ENCODE measurements at places on chromosomes 5 and 9.

DNA sequence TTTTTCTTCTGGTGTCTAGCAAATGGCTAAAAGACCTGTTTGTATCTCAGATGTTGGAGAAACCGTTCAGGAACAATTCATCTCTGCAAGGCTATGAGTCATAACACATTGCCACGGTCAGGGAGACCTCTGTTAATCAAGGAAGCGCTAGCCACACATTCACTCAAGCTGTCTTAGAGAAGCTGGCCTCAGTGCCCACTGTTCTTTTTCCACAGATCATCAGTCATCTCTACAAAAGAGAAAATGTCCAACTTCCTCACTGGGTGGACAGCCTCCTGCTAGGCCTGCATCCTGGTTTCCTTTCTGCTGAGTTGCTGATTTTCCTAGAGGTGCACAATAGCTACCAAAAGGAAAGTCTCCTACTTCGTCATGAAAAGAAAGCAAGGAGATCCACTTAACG lies 360.5 kb downstream of the BNC2 start:
- no peak for DNase-seq

GRCh38 chr9:71725590-71726338 lies 42.5 kb downstream of the CEMIP2 start:
- DNase-seq, result no peak

DNA sequence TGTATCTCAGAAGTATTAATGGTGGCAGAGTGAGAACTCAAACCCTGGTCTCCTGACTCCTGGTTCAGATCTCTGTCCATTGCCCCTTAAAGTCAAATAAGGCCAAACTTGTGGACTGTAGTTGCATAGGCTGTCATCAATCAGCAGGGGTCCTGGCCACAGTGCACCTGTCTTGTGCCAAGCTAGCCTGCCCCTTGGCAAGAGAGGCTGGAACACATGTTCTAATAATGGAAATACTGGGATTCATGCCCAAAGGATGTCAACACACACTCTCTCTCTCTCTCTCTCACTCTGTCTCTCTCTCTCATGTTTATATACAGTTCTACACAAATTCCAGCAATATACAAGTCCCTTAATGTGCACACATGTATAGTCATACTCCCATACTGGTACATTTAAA lies 44.3 kb downstream of the GLRA1 start:
- DNase-seq, result no peak

DNA sequence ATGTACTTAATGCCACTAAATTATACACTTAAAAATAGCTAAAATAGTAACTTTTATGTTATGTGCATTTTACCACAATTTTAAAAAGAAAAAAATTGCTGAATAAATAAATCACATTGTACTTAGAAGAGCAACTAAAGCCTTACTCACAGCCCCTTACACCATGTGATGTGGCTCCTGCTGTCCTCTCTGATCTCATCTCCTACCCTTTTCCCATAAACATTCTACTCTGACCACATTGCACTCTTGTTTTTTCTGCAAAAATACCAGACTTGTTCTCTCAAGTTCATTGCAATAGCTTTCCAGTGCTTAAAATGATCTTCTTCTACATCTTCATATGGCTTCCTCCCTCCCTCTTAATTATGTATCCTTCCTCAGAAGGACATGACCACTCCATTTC lies 268.4 kb downstream of the ELAVL2 start:
- no peak for DNase-seq

DNA sequence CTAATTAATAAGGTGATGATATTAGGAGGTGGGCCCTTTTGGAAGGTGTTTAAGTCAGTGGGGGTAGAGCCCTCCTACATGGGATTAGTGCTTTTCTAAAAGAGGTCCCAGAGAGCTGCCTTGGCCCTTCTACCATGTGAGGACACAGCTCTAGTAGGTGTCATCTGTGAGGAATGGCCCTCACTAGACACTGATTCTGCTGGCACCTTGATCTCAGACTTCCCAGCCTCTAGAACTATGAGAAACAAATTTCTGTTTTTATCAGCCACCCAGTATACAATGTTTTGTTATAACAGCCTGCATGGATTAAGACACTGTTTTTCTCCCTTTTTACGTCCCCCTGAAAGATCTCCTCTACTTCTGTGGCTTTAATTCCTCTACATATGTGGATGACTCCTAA lies 31.6 kb downstream of the ACER2 start:
- no peak for DNase-seq

- no peak for DNase-seq
Measured at GRCh38 chr5:10856071-10856470, 95.0 kb upstream of the DAP start.

DNA sequence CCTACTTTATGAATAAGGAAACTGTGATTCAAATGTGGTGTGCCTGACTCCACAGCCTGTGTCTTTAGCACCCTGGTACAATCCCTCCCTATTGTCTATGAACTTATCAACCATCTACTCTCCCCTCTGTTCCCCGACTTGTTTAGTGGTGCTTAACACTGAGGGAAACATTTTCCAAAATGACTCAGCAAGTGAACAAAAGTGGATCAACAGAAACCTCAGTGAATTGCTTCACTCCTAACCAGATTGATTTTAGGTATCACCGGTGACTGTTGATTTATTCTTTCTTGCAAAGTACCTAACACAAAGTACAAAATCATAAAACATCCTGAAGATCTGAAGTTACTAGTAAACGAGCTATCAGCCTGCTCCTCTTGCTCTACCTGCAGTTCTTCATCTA lies 42.1 kb upstream of the RAPGEF6 start:
- DNase-seq, result no peak

DNA sequence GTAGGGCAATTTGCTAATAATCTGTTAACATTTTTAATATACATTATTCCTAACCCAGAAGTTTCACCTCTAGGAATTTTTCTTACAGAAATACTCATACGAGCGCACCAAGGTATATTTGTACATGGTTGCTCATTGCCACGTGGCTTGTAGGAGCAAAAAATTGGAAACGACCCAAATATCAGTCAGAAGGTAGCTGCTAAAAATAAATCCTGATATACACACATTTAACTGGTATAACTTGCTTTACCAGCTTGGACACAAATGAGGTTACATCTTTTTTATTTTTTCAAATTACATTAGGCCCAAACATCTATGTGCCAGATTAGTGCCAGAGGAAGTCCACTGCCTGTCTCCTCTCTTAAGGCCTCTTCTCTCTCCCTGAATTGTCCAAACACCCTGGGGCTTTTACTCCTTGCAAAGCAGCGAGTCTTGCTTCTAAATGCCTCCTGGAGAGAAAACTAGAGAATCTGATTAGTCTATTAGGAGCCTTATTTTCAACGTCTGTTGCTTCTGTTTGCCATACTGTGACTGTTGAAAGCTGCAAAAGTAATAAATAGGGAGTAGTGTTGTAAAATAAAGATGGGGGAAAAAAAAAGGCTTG lies 92.0 kb upstream of the SSBP2 start:
- no peak for DNase-seq

- DNase-seq, result no peak
Measured at GRCh38 chr9:7403839-7404487, 395.6 kb downstream of the DMAC1 start.

DNA sequence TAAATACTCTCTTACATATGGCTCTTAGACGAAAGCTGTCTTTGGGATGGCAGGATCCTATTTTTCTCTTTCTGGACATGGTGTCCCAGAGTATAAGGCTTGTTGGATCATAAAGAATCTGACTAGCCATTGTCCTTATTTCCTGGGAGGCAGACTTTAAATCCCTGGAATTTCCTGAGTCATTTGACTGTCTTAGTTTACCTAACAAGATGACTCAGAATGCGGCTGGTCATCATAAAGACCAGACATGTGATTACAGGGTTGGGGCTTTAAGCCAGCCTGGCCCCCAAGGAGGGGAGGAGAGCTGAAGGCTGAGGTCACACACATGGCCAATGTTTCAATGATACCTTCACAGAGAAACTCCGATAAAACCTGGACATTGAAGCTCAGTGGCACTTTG lies 37.2 kb downstream of the FAM240B start:
- DNase-seq, result no peak

DNA sequence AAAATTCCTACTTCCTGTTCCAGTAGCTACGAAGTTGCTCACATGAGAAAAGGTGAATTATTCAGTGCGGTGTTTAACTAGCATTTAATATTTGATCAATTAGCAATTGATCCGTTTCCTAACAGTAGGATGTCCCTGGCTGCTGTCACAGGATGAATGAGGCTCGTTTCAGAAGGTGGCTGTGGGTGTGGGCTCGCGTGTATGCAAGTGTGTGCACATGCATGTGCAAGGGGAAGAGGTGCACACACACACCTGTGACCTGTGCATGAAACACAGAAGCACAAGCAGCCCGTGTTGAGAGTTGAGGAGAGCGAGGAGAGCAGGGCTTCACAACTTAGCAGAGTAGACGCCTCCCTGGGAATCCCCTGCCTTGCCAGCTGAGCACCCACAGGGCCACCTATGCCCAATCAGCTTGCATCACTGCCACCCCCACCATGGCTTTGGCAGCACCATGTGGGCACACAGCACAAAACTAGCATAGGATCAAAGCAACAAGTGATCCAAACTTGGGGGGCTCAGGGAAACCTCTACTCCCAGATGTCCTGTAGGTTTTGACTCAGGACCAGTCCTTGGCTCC lies 107.2 kb downstream of the C5orf15 start:
- no peak for DNase-seq

- DNase-seq, result no peak
Measured at GRCh38 chr5:67901814-67902496, 313.6 kb upstream of the PIK3R1 start.

GRCh38 chr5:74672215-74672877 lies 12.7 kb upstream of the HEXB start:
- no peak for DNase-seq

GRCh38 chr9:124940521-124940893 lies 376 bp downstream of the GOLGA1 start:
- peak; percentile 7 for DNase-seq

GRCh38 chr9:126217250-126217653 lies 109.4 kb upstream of the MVB12B start:
- DNase-seq, result no peak

DNA sequence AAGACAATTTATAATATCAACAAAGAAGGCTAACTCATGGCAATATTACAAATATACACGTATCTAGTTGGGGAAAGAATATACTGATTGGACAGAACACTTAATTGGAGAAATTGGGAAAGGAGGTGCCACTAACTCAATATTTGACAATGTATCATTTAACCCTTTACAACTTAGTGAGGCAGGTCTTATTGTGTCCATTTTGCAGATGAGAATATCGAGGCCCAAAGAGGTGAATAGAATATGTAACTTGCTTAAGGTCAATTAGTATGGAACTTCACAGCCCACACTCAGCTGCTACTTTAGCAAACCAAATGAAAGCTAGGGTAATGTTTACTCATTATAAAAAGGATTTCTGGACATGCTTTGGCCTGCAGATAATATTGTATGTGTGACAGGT lies 46.2 kb downstream of the COMMD10 start:
- no peak for DNase-seq

GRCh38 chr5:131810510-131811249 lies 13.9 kb upstream of the FNIP1 start:
- DNase-seq, result no peak

DNA sequence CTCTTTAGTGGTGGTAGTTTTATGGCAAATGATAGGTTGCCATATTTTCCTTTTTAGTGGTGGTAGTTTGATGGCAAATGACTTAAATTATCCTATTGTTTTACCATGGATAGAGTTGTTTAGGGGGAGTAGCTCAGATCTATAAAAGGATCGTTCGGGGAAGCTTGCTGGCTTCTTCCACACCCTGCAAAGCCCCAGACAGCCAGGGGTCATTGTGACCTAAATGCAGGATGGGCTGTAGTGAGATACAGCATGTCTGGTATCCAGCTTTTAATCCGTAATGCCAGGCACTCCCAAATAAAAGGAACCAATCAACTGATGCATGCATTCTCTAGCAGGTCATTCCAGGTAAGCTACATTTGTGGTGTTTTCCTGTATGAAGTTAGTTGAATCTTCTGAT lies 67.1 kb downstream of the PRR16 start:
- DNase-seq, result no peak

GRCh38 chr5:135216471-135217343 lies 182.3 kb downstream of the MACROH2A1 start:
- no peak for DNase-seq

- peak; percentile 0 for DNase-seq
Measured at GRCh38 chr9:118595719-118596305, 773.4 kb downstream of the BRINP1 start.

- DNase-seq, result no peak
Measured at GRCh38 chr9:37812773-37813379, 12.3 kb downstream of the DCAF10 start.

GRCh38 chr5:136677217-136677616 lies 311.9 kb upstream of the TRPC7 start:
- no peak for DNase-seq

DNA sequence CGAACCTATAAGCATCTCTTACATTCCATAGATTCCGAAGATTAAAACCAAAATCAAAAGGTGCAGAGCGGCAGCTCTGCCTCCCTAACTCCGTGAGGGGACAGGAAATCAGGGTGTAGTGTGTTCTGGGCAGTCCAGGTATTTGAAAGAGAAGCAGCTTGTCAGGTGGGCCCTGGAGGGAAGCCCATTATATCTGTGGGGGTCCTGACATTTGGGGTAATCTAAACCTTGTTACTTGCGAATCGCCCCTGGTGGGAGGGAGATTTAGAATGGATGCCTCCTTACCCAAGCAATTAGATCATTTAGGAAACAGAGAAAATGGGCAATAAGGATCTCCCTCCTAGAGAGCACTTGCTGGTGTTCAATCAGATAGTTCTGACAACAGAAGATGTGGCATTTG lies 126.9 kb downstream of the EFNA5 start:
- no peak for DNase-seq

DNA sequence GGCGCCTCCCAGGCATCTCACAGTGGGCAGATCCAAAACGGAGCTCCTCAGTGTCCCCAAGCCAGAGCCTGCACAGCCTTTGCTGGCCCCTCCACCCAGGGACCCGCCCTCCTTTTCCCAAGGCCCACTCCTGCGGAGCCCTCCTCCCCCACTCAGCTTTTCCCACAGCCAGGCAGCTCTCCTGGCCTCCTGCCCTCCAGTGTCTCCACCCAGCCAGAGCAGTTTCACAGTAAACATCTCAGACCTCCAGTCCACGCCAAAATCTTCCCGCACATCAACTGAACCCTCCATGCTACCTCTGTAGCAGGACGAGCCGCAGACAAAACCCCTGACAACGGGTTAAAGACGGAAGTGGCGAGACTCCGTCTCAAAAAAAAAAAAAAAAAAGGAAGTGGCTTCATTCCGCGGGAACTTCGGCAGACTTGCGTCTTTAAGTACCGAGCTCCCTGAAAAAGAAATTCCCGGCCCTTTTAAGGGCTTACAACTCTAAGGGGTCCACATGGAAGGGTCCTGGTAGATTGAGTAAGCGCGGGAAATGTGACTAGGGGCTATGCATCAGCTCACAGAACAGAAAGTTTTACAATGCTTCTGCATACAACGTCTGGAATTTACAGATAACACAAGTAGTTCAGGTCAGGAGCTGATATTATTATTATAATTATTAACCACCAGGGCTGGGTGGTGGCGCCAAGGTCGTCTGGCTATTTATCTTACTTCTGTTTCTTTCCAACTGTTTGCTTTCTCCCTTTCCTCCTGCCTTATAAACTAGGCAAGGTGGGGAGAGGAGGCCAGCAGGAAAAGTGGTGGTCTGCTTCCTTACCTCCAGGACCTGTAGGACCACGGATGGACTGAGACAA lies 11.4 kb upstream of the GRIN1 start:
- DNase-seq, result no peak
